Activated naive CD8-positive, alpha-beta T cell treated with anti-CD3 and anti-CD28 coated beads, Interleukin-2, amount 10 ng/mL, durations not matched to agents 7 days and 5 days (primary cell): ENCODE measurements at places on chromosomes 2 and 18. TPM values are rescaled to one million over a fixed set of nuclear protein-coding genes. Genes with fewer than 3 reads are reported as not detected.

GPR45 gene
- not detected for total RNA-seq

SULT1C4 gene
- total RNA-seq: not detected

APLF gene
- total RNA-seq: 4.5 TPM

THSD7B gene
- total RNA-seq: not detected

TUBA3E gene
- not detected for total RNA-seq

ADGRF3 gene
- 7.0 TPM for total RNA-seq

IGFBP5 gene
- 0.08 TPM for total RNA-seq

IL1R2 gene
- total RNA-seq: not detected

SNED1 gene
- total RNA-seq: 14.5 TPM

SLC5A7 gene
- not detected for total RNA-seq
